ENCODE measurements at places on chromosomes 4 and X.

- no peak for DNase-seq
Observed at GRCh38 chr4:152598454-152598853, 62.6 kb upstream of the FBXW7 start.

GRCh38 chrX:129316461-129316860 lies 206.8 kb downstream of the SMARCA1 start:
- DNase-seq: no peak

DNA sequence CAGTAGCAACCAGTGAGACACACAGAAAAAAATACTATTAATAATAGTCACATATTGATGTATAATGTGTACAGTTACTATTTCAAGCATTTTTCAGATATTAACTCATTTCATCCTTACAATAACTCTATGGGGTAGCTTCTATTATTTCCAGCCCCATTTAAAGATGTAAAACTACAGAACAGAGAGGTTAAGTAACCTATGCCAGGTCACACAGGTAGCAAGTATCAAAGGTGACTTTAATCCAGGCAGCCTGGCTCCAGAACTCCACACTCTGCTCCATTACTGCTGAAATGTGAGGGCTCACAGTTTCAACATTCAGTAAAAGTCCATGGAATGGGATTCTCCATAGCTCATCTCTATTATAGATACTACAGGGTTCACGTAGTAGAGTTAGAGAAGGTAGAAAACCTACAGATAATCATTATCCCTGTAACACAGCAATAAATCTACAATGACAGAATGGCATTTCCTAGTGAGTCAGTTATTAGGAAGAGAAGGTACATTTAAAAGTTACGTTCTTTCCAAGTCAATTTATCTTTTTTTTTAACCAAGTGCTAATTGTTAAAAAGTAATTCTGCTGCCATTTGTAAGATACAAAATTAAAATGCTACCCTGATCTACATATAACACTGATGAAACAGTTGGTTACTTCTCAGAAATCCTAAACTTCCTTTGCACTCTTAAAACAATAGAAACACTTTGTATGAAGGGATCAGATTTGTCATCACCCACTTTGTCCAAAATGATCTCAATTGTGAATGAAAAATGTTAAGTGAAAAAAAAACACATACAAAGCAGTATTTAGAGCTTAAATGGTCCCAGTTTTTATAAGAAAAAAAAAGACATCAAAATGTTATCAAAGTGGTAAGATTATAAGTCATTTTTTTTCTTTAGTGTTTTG lies 18.7 kb downstream of the RELL1 start:
- no peak for DNase-seq

- DNase-seq: no peak
Observed at GRCh38 chr4:149328161-149328560, 487.5 kb downstream of the IQCM start.

- DNase-seq: no peak
Observed at GRCh38 chr4:98625399-98625798, 33.0 kb downstream of the TSPAN5 start.

DNA sequence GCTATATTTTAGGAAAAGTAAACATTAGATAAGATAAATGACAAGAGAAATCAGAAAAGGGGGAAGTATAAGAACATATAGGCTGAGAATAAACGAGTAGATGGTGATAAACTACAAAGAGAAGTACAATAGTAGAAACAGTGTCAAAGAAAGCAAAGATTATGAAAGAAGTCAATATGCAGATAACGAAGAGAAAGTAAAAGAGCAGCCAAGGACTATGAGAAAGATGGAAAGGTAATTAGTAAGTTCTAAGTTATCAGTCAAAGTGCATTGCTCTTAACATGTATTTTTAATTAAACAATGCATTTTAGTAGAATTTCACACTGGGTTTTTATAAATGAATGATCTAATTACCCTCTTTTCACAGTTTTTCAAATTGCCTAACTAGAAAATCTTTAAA lies 1801.3 kb upstream of the PCDH10 start:
- no peak for DNase-seq

DNA sequence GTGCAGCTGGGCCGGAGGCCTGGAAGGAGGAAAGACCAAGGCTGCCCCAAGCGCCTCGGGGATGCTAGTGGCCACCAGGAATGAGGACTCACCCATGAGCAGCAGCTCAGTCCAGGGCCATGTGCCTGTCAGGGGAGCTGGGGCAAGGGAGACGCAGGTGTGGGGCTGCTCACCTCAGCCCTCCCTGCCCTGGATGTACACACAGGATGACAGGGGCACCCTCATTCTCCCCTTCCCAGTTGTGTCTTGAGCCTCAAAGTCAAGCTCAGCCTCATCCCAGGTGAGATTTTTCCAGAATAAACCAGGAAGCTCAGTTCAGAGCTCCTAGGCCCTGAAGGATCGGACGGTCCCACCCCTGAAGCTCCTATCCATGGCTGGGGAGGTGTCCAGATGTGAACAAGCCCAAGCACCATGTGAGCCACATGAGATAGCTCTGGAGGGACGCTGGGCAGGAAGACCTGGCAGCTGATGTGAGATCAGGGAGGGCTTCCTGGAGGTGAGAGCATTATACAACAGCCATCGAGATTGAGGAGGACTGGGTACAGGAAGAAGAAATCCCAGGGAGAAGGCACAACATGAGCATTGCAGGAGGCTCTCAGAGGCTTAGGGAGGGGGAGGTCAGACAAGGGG lies 23.0 kb downstream of the HTRA3 start:
- no peak for DNase-seq

- no peak for DNase-seq
Observed at GRCh38 chr4:52259978-52260377, 208.9 kb downstream of the SPATA18 start.

All from stimulated activated CD4-positive, alpha-beta T cell treated with anti-CD3 and anti-CD28 coated beads, TNF-alpha, amount 100 ng/mL, for 1 hour (primary cell).